ENCODE measurements at places on chromosomes 1 and 21.

DNA sequence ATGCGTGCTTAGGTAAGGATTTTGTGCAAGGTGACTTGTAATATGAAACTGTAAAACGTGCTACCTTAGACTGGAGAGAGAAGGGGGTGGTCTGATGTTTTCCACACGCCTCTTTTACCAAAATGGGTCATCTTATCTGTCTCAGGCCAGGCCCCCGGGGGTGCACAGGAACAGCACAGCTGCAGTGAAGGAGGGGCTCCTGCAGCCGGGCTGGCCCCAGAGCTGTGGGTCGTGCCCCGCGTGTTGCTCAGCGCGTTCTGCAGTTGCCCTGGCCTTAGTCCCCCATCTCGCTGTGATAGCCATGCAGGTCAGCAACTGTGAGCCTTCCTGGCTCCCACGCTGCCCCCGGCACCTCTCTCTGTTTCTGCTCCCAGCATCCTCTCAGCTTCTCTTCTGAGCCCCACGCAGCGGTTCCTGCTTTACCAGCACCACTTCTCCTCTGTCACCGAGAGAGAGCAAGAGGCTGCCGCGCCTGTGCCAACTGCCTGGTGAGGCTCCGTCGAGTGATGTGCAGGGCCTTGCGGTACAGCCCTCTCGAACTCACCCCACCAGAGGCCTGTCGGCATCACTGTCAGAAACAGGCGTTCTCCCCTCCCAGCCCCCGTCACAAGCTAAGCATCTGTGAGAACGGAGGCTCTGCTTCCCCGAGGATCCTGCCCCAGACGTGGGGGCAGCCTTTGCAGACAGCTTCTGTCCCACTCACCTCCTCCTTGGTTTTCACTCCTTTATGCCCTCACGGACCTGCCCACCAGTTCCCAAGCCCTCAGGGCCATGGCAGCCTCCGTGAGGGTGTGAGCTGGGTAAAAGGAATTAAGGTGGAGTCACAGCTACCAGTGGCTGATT lies 73.3 kb downstream of the ADARB1 start:
- no peak for DNase-seq

- peak; percentile 65 for DNase-seq
Observed at GRCh38 chr1:74205266-74205665, 7.2 kb downstream of the FPGT start.

DNA sequence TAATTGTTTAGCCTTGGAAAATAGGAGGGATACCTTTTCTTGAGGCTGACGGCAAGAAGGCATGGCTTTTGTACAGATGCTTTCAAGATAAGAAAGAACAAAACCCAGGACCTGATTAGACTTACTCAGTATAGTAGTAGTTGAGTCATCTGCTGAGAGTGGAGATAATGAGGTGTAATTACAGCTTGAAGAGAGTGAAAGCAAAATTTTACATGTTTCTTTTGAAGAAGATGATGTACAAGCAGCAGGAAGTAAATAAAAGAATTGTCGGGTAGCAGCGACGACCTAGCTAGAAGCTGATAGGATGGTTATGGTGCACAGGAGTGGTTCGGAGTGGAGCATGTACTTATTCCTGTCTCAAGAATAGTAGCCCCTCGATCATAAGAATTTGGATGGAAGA lies 6.6 kb downstream of the ANGPTL1 start:
- DNase-seq, result no peak

DNA sequence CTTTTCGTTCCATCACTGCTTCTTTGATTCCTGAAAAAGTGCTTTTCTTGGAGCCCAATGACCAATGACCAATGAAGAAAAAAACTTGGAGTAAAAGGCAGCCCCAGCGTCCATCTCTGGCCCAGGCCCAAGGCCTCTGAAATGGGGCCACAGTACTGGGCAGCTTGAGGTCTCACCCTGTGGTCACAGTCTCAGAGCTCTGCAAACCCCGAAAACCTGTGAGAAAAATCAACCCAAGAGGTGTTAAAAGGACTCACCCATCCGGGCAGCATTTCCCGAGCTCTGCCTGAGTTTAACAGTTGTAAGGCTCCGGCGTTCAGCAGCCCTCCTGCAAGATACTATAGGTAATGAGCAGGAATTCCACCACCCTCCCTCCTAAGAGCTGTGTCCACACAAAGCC lies 2.1 kb upstream of the EFHD2 start:
- DNase-seq, result no peak

- DNase-seq, result no peak
Observed at GRCh38 chr1:103911450-103911849, 161.8 kb downstream of the AMY1C start.

GRCh38 chr1:55589671-55590297 lies 374.6 kb upstream of the USP24 start:
- DNase-seq, result peak; percentile 35

DNA sequence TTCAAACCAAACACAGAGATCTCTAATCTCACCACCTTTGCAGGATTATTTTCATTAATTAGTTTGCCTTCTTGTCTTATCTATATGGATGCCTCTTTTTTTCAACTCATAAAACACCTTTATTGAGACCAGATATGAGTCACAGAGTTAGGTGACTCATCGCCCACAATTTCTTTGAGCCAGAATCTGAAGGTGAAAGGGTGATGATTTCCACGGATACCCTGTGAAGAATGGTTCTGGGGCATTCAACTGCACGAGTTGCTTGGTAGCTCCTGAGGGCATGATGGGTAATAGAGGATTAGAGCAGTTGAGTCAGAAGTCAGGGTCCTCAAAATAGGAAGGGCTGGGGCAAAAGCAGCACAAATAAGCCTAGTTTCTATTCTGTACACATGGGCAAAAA lies 128.2 kb downstream of the TBX19 start:
- DNase-seq, result peak; percentile 4

DNA sequence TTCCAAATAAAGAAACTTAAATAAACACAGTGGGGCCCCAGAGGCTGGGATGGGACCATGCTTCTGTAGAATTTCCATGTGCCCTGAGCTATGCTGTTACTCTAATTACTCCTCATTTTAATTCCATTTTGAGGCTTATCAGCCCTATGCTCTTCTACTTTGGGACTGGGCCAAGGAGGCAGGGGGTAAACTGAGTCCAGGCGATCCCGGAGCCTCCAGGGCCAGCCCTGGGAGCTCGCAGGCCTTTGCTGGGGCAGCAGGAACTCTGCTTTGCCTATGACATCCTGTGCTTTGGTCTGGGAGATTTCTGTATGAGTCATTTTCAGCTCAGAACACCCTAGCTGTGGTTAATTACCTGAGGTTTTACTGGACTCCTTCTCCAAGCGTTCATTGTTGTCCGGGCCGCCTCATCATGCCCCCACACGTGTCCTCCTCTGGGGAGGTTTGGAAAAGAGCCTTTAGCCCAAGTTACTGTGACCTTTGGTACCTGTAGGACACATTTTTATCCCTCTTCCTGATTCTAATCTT lies 95.7 kb downstream of the RHOU start:
- DNase-seq, result peak; percentile 56

DNA sequence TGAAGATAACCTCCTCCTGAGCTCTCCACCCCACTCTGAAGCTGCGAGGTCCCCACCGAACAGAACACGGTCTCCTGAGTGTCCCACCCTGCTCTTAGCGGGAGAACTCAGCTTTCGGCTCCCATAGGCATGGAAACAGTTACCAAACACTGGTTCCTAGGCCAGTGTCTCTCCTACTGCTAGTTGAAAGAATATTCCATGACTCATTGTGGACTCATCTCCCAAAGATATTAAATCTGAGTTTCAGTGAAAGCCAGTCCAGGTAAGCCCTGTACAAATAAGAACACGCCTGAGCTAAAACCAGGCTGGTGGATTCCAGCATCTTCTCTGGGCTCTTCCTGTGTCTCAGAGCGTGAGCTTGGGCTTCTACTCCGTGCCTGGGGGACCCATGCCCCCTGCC lies 107.5 kb upstream of the CLDN14 start:
- no peak for DNase-seq

Measured in EH (cell line).